ENCODE measurements at places on chromosomes 3 and 15. TPM values are rescaled to one million over a fixed set of nuclear protein-coding genes. Genes with fewer than 3 reads are reported as not detected.

DNA sequence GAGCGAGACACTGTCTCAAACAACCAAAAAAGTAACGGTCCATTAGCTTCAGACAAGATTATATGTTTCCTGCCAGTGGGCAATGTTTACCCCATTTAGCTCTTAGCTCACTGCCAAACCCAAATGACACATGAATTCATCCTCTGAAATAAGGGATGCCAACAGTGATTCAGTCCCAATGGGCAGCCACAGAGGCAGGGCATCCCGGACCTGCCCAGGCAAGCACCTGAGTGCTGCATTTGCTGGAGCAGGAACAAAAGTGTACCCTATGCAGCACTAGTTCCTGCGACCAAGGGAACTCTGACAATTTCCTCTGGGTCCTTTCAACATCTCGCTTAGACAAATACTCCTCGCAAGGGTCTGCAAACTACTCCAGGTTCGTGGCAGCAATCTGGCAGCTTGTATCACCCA, 8.0 kb downstream of the IP6K2 start:
- DNase-seq, result no peak

- no peak for DNase-seq
Observed at GRCh38 chr3:59850417-59850816, 800.6 kb upstream of the CFAP20DC start.

- DNase-seq, result no peak
Observed at GRCh38 chr3:49023775-49024174, 1.9 kb downstream of the NDUFAF3 start.

- no peak for DNase-seq
Observed at GRCh38 chr15:96349857-96350720, 19.6 kb downstream of the NR2F2 start.

DNA sequence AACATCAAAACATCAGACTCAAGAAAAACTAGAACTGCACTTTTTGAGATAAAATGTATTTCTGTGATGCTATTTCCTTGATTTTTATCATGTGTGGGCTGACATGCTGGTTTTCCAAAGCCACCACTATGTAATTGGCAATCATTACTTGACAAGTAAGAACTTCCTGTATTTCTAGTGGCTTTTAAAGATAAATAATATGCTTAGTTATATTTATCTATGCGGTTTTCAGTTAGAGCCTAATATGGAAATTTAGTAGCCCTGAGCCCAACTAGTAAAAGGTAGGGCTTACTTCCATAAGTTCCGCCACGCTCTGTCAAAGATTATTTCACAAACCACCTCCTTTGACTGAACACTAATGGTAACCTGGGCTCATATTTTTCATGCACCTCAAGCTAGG, 91.6 kb downstream of the PPARG start:
- DNase-seq, result no peak

DNA sequence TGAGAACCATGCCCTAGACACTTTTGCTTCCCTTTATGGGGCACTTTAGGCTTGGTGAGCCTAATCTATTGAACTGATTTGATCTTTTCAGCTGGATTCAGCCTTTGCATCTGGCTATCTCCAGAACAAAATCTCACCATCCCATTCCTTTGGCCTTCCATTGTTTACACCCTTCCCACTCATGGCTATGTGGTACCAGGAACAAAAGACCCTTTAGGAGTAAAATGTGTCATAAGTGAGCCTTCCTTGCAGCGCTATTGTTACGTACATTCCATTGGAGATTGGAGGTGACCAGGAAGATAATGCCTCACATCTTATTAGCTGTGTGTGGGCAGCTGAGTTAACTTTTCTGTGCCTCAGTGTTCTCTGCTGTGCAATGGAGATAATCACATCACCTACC, 188.4 kb downstream of the SATB1 start:
- no peak for DNase-seq

The STRC gene
- total RNA-seq, result 1.1 TPM

- no peak for DNase-seq
Observed at GRCh38 chr3:63979093-63979885, 44.0 kb downstream of the PSMD6 start.

The RAB6B gene
- 1.0 TPM for total RNA-seq

- no peak for DNase-seq
Observed at GRCh38 chr15:37028625-37029296, 71.6 kb downstream of the MEIS2 start.

DNA sequence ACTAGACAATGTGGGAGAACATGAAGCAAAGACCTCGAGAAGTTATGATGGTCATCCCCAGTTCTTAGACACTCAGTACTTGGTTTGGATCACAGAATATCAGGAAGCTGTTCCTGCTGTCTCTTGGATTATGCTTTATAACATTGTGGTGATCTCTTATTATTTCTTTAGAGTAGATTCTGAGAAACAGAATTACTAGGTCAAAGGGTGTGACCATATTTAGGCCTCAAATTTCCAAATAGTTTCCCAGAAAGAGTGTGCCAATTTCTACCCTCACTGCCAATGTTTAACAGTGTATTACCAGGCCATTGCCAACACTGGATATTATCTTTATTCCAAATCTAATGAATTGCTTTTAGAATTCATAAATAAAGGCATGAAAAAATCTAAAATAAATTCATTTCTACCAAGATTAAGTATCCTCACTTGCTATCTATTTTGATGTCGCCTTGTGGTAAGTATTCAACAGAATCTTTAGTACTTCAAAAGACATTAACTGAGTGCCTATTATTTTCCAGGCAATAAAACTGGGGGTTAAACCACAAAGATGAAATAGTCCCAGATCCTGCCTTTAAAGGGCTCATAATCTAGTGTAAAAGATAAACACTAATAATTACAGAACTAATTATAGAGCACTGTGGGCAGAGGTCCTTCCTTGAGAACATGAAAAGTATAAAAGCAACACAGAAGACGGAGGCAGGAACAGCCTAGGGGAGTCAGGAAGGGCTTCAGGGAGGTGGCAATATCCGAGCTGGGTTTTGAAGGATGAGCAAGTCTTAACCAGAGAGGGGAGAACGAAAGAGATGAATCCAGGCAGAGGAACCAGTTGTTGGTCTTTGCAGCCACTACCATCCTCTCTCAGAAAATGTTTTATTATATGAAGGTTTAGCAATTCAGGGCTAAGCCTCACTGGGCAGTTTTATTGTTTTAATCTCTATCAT, 86.8 kb downstream of the IGF2BP2 start:
- no peak for DNase-seq
